T-cell (primary cell): ENCODE measurements at places on chromosomes 5 and 9. TPM values are rescaled to one million over a fixed set of nuclear protein-coding genes. Genes with fewer than 3 reads are reported as not detected.

- H3K4me3 ChIP-seq: no peak overlapping the region
- H3K27me3 ChIP-seq: peaks cover 16% of the 10 kb centered on the region
- no peak for DNase-seq
- H3K4me1 ChIP-seq: no peaks in the 10 kb centered on the region
These were observed 29.4 kb downstream of the SYK start for GRCh38 chr9:90830977-90831376.

DNA sequence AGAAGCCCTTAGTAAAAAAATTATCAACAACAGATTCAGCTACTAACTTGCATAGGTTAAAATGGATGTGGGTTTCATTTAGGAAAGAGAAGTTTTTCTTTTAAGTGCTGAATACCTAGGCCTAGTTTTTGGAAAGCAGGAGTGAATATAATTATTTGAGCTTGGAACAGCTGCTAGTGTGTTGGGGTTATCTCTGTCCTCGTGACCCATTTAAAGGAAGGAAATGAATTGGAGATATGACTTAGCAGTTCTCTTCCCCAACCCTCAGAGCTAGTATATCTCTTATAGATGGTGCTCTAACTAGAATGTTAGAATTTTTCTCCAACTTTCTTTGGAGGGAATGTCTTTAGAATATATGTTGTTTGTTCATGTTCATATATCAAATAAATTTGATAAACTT is 38.6 kb downstream of the ZNF366 start:
- no peak for DNase-seq
- no peak overlapping the region for H3K27ac ChIP-seq
- no peaks in the 10 kb centered on the region for H3K4me1 ChIP-seq
- H3K4me3 ChIP-seq: no peak overlapping the region
- no peaks in the 10 kb centered on the region for H3K27me3 ChIP-seq

The PRR16 gene
- not detected for total RNA-seq

The IL13 gene
- 0.44 TPM for total RNA-seq

- no peaks in the 10 kb centered on the region for H3K36me3 ChIP-seq
- H3K4me1 ChIP-seq: no peaks in the 10 kb centered on the region
- H3K27ac ChIP-seq: no peak overlapping the region
- H3K27me3 ChIP-seq: no peaks in the 10 kb centered on the region
- DNase-seq: no peak
These were observed 450.0 kb downstream of the GADD45G start for GRCh38 chr9:90054810-90055209.

GRCh38 chr5:172641359-172642050 is 442 bp downstream of the NEURL1B start:
- peaks cover 13% of the 10 kb centered on the region for H3K4me1 ChIP-seq
- H3K4me3 ChIP-seq: peak overlapping the region; percentile 64
- H3K27ac ChIP-seq: no peak overlapping the region
- H3K27me3 ChIP-seq: peaks cover 39% of the 10 kb centered on the region
- no peak for DNase-seq

- peaks cover 23% of the 10 kb centered on the region for H3K27me3 ChIP-seq
- no peaks in the 10 kb centered on the region for H3K36me3 ChIP-seq
- H3K4me1 ChIP-seq: peaks cover 7% of the 10 kb centered on the region
These were observed 22.3 kb downstream of the NCS1 start for GRCh38 chr9:130194378-130194932.

DNA sequence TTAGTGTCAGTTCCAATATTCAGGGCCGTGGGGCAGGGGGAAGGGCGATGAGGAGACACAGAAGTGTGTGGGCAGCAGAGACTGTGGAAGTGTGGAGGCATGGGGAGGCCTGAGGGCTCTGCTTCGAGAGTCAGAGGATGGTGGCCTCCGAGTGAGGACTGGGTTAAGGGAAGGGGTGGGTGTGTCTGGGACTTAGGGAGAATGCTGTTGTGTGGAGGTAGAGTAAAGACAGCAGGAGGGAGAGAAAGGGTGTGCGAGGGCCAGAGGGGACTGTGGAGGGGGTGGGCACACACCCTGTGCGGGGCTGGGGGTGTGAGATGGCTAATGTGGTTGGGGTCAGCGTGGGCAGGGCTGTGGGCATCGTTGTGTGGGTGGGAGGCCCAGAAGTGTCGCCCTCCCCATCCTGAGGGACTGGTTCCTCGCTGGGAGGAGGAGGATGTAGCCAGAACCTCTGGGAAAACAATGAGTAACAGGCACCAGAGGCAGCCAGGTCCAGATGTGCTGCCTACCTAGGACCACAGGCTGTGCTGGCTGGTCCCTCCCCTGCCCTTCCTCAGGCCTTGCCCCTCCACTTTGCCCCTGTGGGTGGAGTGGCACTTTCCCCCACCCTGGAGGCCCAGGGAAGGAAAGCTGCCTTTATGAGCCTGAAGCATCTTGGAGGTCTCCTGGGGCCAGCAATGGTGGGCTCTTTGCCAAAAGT is 4.2 kb downstream of the USP20 start:
- H3K4me1 ChIP-seq: peaks cover 38% of the 10 kb centered on the region
- H3K27ac ChIP-seq: peak overlapping the region; percentile 60
- H3K27me3 ChIP-seq: no peaks in the 10 kb centered on the region
- peaks cover 7% of the 10 kb centered on the region for H3K36me3 ChIP-seq

The NEUROG1 gene
- not detected for total RNA-seq

The FSTL4 gene
- 1.6 TPM for total RNA-seq

DNA sequence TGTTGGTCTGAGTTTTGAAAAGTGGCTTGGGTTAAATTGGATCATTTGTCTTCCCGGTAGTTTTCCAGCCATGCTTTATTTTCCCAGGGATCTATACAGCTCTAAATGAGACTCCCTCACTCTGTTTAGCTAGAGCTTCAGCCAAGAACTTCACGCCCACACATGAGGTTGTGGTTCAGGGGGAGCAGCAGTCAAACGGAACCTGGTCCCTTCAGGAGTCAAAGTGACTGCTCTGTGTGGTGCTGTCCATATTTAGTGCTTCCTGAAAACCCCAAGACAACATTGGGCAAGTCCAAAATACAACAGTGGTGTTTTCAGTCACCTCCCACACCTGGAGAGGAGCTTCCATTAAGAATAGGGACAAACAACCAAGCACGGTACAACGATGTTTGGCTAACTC is 90.5 kb downstream of the ANKH start:
- no peak for DNase-seq
- no peak overlapping the region for H3K4me3 ChIP-seq
- peaks cover 4% of the 10 kb centered on the region for H3K36me3 ChIP-seq
- H3K27ac ChIP-seq: no peak overlapping the region
- H3K4me1 ChIP-seq: no peaks in the 10 kb centered on the region

DNA sequence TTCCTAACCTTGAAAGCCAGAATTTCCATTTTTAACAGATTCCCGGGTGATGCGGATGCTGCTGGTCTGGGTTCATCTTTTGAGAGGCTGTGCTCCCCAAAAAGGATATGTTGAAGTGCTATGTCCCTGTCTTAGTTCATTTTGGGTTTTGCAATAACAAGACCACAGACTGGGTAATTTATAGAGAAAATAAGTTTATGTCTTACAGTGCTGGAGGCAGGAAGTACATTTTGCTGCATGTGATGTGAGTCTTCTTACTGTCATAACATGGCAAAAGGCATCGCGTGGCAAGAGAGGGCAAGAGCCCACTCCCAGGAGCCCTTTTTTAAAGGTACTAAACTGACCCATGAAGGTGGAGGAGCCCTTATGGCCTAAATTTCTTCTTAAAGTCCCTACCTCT is 114.1 kb downstream of the DAPK1 start:
- no peaks in the 10 kb centered on the region for H3K4me1 ChIP-seq
- H3K36me3 ChIP-seq: no peaks in the 10 kb centered on the region
- H3K27ac ChIP-seq: no peak overlapping the region
- H3K27me3 ChIP-seq: peaks cover 7% of the 10 kb centered on the region
- no peak for DNase-seq

GRCh38 chr9:33024126-33024965 is 727 bp upstream of the DNAJA1 start:
- peaks cover 34% of the 10 kb centered on the region for H3K4me1 ChIP-seq
- H3K27me3 ChIP-seq: no peaks in the 10 kb centered on the region
- peaks cover 19% of the 10 kb centered on the region for H3K36me3 ChIP-seq
- peak overlapping the region; percentile 100 for H3K27ac ChIP-seq
- DNase-seq: no peak

The TERT gene
- total RNA-seq: 0.28 TPM

DNA sequence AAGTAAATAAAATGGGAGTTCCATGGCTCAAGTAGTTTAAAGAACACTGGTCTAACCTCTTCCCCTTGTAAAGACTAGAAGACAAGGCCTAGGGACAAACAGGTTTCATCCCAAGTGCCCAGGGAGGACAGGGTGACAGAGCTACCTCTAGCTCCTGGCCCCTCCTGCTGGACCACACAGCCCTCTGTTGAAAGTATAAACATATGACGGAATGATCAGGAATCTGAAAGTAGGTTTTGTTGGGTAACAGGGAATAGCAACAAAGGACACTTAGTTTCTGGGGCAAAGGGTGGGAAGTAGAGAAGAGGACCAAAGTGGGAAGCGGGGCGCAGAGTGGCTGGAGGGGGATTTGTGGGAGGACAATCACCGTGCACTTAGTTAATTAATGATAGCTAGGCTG is 67.0 kb upstream of the DAB2IP start:
- H3K4me1 ChIP-seq: no peaks in the 10 kb centered on the region
- no peak overlapping the region for H3K27ac ChIP-seq
- DNase-seq: no peak
- H3K36me3 ChIP-seq: no peaks in the 10 kb centered on the region
